Hematopoietic multipotent progenitor cell treated with erythropoietin and hydrocortisone succinate and interleukin-3 and kit ligand, for 6 days (in vitro differentiated cells): ENCODE measurements at places on chromosomes 1 and 21.
A peak's percentile ranks its signal among the peaks of the same experiment; 100 is the strongest.

GRCh38 chr1:149885339-149886120 is 13.8 kb upstream of the BOLA1 start:
- DNase-seq, result peak; percentile 92

DNA sequence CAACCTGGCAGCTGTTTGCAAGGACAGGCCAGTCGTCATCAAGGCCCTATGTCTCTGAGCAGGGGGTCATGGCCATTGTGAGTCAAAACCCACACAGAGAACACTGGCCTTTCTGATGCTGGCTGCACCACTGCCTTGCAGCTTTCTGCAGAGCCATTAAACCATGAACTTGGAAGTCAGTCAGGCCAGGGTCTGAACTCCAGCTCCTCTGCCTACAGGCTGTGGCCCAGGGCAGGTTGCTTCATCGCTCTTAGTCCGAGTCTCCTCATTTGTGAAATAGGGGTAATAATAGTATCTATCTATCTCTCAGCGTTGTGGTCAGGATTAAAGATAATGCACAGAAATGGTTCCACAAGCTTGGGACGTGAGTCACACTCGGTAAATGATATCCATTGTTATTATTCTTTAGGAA is 35.8 kb upstream of the HIVEP3 start:
- peak; percentile 22 for DNase-seq

DNA sequence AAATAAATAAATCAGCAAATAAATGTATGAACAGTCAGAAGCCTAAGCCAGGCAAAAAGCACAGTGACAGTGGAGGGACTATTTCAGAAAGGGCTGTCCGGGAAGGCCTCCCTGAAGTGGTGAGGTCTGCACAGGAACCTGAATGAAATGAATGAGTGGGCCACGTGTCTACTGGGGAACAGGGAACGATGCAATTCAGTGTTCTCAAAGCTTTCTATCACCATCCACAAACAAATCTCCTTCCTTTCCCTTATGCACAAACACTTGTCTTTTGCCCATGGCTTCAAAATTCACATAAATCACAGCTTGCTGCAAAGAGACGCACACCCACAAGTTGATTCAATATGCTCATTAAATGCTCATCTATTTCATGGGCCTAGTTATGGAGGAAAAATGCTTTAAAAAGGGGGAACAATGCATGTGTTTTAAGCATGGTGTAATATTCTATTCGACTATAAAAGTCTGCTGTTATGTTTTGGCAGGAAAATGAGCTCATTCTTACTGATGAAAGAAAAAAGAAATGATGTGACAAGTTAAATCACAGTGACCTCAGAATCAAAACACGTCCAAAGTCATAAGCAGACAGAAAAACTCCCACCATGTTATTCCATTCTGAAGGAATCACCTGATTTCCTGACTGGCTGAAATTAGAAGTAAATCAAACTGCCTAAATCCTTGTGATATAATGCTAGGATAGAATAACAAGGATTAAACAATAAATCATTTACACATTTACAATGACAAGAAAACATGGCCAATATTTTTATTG is 21.6 kb downstream of the URB1 start:
- DNase-seq, result no peak

- DNase-seq, result no peak
These were observed 39.5 kb downstream of the TRIM11 start for GRCh38 chr1:228366866-228367741.

DNA sequence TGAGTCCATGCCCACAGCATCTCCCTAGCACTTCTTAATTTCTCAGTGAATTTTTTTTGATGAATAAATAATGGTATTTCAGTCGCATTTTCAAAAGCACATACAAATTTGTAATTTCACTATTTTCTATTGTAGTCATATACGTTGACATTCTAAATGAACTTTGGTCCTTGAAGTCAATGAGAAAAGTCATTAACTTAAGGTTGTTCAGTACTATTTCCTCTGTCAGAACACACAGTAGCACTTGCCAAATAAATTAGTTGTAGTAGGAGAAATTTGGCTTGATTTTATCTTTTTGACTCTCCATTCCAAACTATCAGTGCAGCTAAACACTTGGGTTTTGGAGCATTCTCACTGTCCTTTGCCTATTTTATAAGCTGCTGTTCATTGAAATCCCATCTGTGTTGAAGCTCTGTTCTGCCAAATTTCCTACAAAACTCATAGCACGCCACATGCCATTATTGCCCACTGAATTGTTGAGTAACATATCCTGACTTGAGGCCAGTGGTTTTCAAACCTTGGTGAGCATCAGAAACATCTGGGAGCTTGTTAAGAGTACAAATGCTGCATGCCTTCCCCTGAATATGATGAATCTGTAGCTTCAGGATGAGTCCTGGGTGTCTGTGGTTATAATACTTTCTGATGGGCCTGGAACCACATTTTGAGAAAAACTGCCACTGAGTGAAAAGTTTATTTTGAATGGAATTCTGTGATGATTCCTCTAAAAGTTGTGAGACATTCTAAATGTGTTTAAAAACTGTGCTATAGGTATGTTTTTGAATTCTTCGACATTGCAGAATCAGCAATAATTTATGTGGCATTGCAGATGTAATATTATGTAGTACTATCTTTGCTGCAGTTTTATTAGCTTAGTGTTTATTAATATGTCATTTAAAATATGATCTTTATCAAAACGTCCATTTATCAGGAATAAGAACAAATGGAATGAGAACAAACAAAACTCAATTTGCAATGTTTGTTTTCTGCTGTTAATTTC is 78.9 kb downstream of the DNM3 start:
- DNase-seq, result no peak

GRCh38 chr1:167197692-167198091 is 23.0 kb upstream of the POU2F1 start:
- DNase-seq, result peak; percentile 23

DNA sequence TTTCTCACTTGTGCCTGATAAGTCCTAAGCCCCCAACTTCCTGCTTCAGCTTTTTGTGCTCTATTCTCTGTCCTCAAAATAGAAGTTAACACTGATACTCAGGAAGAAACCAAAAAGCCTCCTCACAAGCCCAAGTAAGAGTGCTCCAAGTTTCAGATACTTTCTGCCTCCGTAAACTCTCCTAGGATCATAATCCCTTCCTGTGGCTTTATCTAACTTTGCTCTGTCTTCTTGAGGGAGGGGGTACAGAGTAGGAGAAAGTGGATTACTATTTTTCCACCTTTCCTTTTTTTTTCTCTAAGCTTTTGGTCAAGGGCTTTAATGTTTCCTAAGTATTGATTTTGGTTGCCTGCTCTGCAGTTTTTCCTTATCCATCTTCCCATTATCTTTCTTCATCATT is 54.6 kb downstream of the DPH5 start:
- DNase-seq, result no peak

DNA sequence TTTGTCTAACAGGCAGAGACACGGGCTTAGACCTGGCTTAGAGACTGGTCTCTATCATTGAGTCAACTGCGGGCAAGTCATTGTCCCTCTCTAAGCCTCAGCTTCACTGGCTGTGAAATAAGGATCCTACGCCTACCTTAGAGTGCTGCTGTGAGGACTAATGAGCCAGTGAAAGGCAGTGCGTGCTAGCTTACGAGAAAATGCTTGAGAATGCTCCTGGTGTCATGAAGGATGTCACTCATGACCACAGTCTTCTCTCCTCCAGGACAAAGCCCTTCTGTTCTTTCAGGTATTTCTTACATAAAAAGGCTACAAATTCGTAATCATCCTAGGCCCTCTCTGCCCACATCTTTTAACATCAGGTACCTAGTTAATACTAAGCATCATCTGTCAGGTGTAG is 16.5 kb upstream of the A3GALT2 start:
- no peak for DNase-seq

DNA sequence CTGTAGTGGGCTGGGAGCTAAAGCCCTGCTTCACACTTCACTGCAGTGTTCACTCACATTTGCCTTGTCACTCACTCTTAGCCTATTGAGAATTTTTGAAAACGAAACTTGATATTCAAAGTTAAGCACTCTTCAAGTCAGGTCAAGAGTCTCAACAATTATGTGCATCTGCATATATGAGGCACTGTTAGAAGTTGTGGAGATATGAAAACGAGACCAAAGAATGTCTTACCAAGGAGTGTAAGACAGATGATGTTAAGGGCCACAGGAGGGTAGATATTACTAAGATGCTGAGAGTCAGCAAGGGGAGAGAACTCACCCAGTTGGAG is 64.7 kb upstream of the GJA8 start:
- no peak for DNase-seq

DNA sequence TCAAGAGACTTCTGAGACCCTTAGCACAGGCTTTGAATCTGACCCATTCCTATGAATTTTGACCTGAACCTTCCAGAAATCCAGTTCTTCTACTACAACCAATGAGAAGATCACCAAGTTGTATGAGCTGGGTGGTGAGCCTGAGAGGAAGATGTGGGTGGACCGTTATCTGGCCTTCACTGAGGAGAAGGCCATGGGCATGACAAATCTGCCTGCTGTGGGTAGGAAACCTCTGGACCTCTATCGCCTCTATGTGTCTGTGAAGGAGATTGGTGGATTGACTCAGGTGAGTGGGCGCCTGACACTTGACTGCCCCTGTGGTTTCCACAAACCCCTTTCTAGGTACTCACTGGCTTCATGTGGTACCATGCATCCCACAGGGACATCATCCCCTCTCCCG is 20.0 kb upstream of the PIGV start:
- no peak for DNase-seq

- no peak for DNase-seq
These were observed 7.6 kb downstream of the DENND2D start for GRCh38 chr1:111192658-111193519.

DNA sequence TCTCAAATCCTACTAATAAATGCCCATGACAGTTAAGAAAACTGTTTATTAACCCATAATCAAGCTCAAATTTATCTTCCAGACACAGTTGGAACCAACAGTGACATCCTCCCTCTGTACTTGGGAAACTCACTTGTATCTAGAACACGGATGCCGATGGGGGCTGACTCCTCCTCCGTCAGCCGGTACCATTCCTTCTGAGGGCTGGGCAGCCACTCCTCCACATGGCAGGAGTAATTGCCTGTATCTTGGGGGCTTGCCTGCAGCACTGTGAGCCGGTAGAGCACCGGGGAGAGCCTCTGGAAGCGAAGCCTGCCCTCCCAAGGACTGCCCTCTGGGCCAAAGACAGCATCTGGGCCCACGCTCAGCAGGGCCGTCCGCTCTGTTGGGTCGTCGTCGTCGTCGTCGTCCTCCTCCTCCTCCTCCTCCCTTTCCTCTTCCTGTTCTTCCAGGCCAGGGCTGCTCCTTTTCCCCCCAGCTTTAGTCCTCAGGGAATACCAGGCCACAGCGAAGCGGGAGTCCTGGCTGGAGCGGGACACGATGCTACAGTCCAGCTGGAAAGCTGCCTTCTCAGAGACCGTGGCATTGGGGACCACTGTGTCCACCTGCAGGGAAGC is 8.5 kb upstream of the CD58 start:
- DNase-seq, result no peak

DNA sequence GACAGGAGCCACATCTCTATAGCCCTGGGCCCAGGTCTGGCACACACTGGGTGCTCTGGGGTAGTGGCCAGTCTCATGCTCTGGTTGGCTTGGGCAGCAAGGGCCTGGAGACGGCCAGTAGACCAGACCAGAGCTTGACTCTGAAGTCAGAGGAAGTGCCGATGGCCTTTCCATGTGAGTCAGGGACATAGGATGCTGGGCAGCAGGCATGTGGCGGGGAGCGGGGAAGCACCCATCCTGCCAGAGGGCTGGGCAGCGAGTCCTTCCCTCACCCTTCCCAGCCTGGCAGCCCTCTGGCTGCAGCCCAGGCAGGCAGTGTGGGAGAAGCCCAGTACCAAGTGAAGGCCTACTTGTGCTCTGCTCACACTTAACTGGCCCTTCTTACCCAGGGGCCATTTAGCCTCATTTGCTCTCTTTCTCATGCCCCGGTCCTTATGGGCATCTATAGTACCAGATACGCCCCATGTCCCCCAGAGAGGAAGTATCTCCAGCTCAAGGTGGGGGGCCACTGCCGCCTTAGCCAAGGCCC is 3.3 kb downstream of the GPR153 start:
- DNase-seq, result no peak

- DNase-seq, result peak; percentile 4
These were observed 305.4 kb downstream of the TTLL7 start for GRCh38 chr1:83693427-83694126.

DNA sequence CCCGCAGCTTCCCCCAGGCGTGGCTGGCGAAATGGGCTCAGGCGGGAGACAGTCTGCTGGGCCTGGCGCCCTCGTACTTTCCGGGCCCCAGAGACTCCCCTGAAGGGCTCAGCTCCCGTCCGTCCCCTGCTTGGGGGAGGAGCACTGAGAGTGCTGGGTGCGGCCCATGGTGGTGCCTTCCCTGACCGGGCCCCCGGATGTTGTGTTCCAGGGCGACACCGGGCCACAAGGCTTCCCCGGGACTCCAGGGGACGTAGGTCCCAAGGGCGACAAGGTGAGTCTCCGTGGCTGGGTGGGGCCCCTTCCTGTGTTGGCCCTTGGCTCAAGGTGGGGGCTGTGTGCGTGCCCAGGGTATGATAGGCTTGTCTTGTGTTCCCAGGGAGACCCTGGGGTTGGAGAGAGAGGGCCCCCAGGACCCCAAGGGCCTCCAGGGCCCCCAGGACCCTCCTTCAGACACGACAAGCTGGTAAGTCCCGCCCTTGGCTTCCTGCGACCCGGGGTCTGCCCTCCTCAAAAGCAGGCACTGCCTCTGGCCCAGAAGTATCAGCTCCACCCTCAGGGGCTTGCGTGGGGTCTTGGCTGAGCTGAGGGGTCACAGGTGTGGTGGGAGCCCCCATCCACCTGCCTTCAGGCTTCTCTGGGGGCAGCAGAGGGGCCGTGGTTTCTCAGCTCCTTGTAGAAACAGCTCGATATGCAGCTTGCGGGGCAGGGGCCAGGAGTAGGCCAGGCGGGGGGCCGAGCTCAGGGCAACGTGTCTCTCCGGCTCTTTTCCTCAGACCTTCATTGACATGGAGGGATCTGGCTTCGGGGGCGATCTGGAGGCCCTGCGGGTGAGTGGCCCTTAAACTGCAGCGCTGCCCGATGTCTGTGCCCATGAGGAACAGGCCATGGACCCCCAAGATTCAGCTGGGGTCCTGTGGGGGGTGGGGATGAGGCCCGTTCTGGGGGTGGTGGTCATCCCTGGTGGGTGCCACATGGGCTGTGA is 62.3 kb downstream of the SLC19A1 start:
- no peak for DNase-seq

DNA sequence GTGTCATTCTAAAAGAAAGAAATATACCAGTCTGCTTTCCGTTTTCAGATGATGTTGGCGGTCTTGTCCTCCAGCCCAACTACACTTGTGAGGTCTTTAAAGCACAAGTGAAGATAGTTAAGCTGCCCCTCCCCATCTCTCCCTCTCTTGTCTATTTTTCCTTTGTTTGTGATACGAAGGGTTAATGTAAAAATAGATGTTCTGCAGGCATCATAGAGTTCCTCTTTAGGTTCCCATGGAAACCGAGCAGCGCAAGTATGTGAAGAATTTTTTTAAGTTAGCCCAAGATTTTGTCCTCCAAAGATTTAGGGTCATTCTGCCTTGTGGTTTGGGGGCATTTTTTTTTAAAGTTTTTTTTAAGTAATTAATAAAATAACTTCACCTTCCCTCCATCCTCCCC is 232.4 kb upstream of the AJAP1 start:
- DNase-seq, result no peak

- no peak for DNase-seq
These were observed 107.9 kb upstream of the SERTAD4 start for GRCh38 chr1:210124736-210125135.
